ENCODE measurements at places on chromosomes 16 and 17.
A peak's percentile ranks its signal among the peaks of the same experiment; 100 is the strongest.

DNA sequence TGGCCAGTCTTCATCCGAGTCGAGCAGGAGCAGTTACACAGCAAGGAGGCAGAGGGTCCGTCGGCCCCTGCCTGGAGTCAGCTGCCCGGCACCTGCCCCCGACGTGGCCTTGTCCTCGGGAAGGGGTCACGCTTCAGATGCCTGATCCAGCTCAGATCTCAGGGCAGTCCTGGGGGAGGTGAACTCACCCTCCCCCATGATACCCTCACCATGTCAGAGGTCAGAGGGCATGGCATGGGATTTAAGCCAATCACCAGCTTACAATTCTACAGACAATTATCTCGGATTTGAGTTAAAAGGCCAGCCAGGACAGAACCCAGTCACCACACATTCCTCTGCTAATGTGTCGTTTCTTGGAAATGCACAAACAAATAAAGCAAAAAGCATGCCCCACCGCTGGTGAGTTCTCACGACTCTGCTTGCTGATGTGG lies 211.3 kb downstream of the FOXL1 start:
- no peak for DNase-seq

DNA sequence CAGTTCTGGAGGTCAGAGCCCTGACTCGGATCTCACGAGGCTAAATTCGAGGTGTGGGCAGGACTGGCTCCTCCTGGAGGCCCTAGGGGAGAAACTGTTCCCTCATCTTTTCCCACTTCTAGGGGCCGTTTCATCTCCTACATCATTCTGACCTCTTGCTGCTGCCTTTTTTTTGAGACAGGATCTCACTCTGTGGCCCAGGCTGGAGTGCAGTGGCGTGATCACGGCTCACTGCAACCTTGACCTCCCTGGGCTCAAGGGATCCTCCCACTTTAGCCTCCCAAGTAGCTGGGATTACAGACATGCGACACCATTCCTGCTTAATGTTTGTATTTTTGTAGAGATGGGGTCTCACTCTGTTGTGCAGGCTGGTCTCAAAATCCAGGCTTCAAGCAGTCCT lies 244.1 kb upstream of the GSE1 start:
- no peak for DNase-seq

GRCh38 chr16:64416216-64417005 lies 705.5 kb downstream of the CDH11 start:
- DNase-seq = no peak

- no peak for DNase-seq
Measured at GRCh38 chr16:53966821-53967571, 263.0 kb downstream of the FTO start.

DNA sequence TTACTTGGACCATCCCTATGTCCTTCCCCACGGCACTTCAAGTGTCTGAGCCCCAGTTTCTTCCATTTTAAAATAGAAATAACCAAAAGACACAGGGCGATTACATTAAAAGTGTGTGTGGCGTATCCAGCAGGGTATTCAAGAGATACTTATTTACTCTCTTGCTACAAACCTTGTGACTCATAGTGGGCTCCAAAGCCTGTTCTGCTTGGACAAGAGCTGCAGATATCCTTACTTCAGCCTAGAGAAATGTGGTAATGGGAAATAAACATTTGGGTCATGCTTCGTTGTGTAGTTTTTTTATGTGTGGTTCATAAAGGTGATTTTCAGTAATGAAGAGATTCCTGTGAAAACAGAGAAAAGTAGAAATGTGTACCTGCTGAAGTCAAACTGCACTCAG lies 288.9 kb upstream of the CDH11 start:
- no peak for DNase-seq

DNA sequence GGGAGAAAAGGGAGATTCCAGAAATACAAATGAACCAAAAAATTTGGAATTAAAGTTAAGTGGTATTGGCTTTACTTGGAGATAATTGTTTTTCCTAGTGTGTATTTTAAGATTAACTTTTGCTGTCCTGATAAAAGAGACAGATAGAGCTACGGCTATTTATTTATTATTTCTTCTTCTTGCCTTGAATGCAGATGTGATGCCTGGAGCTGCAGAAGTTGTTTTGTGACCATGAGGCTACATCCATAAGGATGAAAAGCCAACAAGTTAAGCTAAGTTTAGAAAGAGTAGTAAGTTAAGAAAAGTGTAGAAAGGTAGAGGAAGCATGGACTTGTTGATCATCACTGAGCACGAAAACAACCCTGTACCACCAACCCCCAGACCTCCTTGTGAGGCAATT lies 41.7 kb downstream of the SOX9 start:
- DNase-seq = no peak

DNA sequence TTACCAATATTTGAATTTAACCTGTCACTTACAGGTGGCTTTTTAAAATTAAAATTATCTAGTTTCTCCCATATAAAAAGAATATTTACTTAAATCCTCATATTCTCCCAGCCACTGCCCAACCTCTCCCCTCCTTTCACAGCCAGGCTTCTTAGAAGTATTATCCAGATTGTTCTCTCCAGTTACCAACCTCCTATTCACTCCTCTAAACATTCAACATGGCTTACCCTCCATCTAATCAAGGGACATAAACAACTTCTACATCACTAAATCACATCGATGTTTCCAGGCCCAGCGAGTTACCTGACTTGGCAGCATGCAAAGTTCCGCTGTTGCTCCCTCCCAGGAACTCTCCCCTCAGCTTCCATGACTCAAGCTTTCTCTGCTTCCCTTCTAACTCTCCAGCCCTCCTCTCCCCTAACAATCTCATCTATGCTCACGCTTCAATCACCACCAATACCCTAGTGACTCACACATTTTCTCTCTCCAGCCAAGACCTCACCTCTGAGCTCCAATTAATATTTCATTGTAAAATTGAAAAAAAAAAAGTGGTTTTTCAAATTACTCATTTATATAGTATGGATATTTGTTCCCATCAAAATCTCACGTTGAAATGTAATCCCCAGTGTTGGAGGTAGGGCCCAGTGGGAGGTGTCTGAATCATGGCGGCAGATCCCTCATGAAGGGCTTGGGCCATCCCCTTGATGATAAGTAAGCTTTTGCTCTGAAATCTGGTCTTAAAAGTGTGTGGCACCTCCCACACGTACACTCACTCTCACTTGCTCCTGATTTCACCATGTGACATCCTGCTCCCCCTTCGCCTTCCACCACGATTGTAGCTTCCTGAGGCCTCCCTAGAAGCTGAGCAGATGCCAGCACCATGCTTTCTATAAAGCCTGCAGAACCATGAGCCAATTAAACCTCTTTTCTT lies 88.5 kb downstream of the HELZ start:
- DNase-seq = no peak

DNA sequence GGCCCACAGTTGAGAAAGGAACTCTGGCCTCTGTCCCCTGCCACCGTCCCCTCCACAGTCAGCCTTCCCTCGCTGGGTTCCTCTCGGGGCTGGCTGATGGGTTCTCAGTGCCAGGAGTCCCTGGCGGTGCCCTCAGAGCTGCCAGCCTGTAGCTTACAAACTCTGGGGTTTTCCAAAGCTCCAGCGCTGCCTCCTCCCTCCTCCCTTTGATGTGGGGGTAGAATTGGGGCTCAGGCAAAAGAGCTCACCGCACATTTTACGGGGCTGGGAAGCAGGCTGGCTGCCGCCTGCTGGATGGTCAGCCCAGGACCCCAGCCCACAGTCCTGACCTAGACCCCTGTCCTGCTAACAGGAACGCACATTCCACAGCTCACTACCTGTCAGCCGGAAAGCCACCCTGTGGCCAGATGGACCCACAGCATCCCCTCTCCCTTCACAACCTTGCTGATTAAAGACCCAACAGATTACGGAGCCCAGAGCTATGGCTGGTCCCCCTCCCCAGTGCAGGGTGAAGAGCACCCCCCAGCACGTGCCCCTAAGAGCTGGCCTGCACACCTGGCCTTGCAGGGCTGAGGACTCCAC lies 6.0 kb downstream of the VASN start:
- no peak for DNase-seq

DNA sequence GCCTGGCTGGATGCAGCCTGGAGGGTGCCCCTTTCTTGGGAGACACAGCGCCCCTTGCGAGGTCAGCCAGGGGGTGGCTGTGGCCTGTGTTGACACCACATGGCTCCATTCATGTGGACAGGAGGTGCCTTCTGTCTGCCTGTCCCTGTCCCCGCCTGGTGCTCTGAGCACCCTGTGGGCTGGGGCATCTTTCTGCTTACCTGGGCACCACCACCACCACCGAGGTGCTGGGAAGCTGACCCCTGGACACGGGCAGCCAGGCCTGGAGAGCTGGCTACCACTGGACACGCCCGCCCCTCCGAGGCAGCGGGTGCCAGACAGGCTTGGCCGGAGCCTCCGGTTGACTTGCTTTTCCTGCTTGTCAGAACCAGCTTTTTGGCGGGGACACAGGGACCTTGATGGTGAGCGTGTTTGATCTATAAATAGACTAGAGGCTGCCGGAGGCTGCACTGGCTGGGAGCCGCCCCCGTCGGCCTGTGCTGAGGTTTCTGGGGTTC lies 121.3 kb upstream of the GSE1 start:
- no peak for DNase-seq

DNA sequence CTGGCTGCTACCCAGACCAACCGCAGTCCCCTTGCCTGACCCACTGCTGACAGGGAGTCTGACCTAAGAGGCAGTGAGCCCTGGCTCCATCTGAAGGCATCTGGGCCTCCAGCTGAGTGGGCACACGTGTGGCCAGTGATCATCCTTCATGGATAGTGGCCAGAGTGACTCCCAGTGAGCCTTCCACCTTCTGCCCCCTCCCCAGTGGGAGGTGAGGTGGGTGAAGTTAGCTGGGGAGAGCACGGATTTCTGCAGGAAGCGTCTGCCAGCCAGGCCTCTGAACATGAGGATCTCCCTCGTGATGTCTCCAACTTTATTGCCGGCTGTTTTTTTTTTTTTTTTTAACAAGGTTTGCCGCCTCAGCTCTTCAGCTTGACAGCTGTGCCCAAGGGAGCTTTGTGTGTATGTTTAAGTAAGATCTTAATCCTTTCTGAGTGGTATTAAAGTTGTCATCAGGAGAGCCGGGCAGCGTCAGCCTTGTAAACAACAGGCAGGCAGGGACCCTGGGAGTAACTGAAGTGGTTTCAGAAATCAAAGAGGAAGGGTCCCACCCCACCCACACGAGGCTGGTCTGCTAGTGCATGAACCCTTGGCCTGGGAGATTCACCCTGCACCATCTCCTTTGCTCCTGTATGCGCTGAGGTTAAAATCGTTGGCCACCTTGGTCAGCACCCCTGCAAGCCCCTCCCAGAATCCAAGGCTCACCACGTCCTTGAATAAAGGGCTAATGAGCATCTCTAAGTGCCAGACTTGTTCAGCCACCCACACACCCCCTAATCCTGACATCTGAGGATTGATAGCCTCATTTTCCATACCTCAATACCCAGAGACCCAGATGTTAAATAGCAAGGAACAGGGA lies 33.3 kb downstream of the RHBDL3 start:
- no peak for DNase-seq

- DNase-seq = peak; percentile 89
Measured at GRCh38 chr16:569445-570254, at the start of gene PIGQ. Gene PIGQ, plus strand, starts transcription at chr16:569968. Its CDS starts 4,107 bp downstream, at chr16:574075.

DNA sequence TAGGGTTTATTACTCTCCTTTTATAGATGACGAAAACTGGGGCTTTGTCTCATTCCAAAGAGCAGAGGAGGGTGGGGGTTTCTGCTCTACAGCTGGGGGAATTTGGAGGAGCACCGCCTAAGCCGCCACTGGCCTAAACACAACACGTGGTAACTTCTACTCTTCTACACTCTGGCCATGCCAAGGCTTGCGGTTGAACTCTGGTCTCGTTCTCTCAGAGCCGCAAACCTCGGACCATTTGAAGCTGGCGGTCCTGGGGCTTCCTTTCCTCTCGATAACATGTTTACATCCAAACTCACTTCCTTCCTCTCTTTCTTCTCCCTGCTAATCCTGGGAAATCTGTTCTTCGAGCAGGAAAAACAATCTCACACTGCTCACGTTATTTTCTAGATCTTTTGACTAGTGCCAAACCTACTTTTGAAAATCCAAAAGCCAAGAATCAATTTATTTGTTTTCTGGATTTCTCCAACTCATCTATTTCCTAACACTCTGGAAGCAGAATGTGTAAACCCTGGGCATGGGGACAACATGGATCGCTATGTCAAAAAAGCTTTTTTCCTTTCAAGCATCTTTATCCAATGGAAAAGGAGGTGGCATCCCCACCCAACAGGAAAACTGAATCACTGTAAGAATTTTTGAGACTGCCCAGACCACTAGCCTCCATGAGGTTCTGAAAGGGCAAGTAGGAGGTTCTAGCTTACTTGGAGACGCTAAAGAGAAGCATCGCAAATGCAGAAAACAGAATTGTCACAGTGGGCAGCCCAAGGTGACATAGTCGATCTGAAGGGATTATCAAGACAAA lies 13.6 kb upstream of the EEF2K start:
- DNase-seq = peak; percentile 90

GRCh38 chr17:31444026-31444425 lies 52.6 kb downstream of the RAB11FIP4 start:
- no peak for DNase-seq

GRCh38 chr16:80852261-80852872 lies 48.0 kb upstream of the CDYL2 start:
- DNase-seq = peak; percentile 63

- no peak for DNase-seq
Measured at GRCh38 chr16:67901734-67902133, 8.7 kb downstream of the PSKH1 start.

DNA sequence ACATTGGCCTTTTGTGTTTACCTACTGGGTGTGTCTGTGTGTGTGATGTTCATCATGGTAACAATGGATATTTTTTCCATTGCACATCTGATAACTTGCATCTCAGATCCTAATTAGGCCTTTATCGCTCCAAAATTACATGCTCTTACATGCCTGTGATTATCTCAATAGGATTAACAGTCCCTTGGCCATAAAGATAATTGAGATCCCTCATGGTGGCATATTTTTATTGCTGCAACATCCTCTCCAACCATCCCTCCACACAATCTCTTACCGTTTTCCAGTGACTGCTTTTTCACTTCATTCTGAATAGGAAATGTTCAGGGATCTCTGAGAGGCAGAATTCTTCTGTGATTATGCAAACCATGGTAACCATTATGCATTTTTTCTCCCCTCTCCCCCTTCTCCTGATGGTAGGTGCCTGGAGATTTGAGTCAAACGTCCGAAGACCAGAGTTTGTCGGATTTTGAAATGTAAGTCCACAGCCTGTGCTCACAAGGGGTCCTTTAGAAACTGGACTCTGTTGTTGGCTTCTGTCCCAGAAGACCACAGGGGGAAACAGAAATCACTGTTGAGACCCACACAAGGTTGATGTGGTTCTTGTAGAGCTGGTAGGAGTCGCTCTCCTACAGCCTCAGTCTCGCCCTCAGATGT lies 405.5 kb downstream of the CPPED1 start:
- DNase-seq = no peak

Measured in activated effector memory CD4-positive, alpha-beta T cell treated with anti-CD3 and anti-CD28 coated beads, Interleukin-2, amount 50 U/mL, for 16 hours (primary cell).